ENCODE measurements at places on chromosomes 3 and 15.
A peak's percentile ranks its signal among the peaks of the same experiment; 100 is the strongest.

GRCh38 chr15:47932951-47933641 is 187.7 kb upstream of the SLC24A5 start:
- no peak for DNase-seq

GRCh38 chr15:23690450-23690852 is 3.3 kb upstream of the NDN start:
- DNase-seq = peak; percentile 70

GRCh38 chr15:76987896-76988860 is 6.7 kb upstream of the PSTPIP1 start:
- no peak for DNase-seq

- no peak for DNase-seq
Observed at GRCh38 chr15:101069654-101069973, 150.5 kb downstream of the LRRK1 start.

DNA sequence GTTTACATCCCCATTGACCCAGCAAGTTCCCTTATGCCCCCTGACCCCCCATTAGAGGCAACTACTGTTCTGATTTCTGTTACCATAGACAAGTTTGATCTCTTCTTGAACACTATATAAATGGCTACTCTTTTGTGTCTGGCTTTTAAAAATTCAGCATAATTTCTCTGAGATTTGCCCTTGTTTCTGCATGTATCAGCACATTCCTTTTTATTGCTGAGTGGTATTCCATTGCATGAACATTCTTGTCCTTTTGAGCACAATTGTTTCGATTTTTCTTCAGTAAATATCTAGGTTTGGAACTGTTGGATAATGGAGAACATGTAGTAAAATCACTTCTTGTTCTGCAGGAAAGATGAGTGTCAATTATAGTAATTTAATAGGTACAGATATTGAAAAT is 49.1 kb upstream of the MYRIP start:
- no peak for DNase-seq

Data from mucosa of gallbladder (tissue), 1 donor.